ENCODE measurements at places on chromosomes 1 and 21. TPM values are rescaled to one million over a fixed set of nuclear protein-coding genes. Genes with fewer than 3 reads are reported as not detected.

DNA sequence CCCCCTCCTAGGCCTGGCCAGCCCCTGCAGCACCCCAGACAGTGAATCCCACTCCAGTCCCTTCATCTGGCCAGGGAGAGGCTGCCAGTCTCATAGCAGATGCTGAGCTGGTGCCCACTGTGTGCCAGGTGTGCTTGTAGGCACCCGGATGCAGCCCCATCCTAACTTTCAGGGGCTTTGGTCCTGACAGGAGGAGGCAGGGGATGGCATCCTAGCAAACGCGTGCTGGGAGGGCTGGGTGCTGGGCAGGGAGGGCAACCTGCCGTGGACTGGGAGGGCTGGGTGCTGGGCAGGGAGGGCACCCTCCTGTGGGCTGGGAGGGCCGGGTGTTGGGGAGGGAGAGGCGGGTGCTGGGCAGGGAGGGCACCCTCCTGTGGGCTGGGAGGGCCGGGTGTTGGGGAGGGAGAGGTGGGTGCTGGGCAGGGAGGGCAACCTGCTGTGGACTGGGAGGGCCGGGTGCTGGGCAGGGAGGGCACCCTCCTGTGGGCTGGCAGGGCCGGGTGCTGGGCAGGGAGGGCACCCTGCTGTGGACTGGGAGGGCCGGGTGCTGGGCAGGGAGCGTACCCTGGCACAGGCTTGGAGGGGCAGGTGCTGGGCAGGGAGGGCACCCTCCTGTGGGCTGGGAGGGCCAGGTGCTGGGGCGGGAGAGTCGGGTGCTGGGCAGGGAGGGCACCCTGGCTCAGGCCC is 35.3 kb downstream of the SLC19A1 start:
- DNase-seq = no peak

GRCh38 chr1:1310476-1311053 is 2.2 kb downstream of the PUSL1 start:
- DNase-seq = no peak

- no peak for DNase-seq
Observed at GRCh38 chr1:211353562-211354212, 27.1 kb downstream of the TRAF5 start.

DNA sequence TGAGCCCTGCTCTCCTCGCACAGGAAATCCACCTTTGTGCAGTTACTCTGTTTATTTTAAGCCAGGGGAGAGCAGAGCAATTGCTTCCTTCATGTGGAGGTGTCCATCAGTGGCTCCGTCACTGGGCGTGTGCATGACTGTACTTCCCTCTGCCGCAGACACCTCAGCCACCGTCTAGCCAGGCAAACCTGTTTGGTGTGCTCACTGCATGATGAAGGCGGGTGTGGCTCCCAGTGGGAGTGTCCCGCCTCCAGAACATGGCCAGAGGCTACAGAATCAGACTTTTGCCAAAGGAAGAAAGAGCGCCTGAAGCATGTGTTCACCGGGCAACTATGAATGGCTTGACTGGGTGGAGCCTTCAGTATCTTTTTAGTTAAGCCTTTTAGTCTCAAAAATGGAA is 26.1 kb upstream of the LAMC2 start:
- no peak for DNase-seq

- DNase-seq = no peak
Observed at GRCh38 chr1:168977618-168978017, 128.9 kb upstream of the ATP1B1 start.

GRCh38 chr1:198909973-198910372 is 271.1 kb downstream of the PTPRC start:
- no peak for DNase-seq

DNA sequence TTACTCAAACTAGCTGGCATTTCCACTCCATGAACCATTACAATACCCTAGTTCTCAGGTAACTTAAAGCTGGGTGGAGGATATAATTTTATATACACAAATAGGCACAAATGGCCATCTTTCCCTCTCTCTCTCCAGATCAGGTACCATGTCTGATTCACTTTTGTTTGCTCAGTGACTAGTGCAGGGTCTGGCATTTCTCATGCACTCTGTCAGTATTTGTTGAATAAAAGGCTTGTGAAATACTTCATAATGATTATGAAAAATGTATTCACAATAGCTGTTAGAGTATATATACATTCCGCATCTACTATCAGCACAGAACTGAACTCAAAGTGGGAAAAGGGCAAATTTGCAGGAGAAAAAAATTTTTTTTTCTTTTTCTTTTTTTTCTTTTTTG is 510.2 kb upstream of the USP24 start:
- no peak for DNase-seq

DNA sequence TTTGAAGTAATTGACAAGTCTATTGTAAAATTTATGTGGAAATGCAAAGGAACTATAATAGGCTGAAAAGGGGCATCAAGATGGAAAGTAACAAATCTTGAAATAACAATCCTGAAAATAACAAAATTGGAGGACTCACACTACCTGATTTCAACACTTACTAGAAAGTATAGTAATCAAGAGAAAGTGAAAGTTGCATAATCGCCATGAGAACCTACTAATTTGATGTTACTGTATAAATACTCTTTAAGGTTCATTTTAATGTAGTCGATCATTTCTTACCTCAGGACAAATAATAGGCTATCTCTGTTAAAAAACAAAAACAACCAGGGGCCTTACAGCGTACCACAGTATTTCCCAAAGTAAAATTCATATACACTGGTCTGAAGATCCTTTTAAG is 71.7 kb downstream of the EDEM3 start:
- DNase-seq = no peak

- DNase-seq = no peak
Observed at GRCh38 chr1:118900643-118901440, 87.3 kb downstream of the TBX15 start.

- DNase-seq = peak; percentile 51
Observed at GRCh38 chr1:27001570-27002360, 8.3 kb downstream of the TRNP1 start.

GRCh38 chr1:174190691-174191199 is 31.4 kb downstream of the RABGAP1L start:
- no peak for DNase-seq

- DNase-seq = peak; percentile 42
Observed at GRCh38 chr1:85275701-85276214, 674 bp downstream of the BCL10 start.

- DNase-seq = no peak
Observed at GRCh38 chr1:30437059-30437576, 286.3 kb downstream of the MATN1 start.

Gene PCAT6
- total RNA-seq = not detected

Gene SPRR2E
- 16.7 TPM for total RNA-seq

Gene MATN1
- 1.4 TPM for total RNA-seq

Gene GPR37L1
- total RNA-seq = not detected

Gene BEND5
- 12.5 TPM for total RNA-seq

Gene ITGB2
- total RNA-seq = 22.5 TPM

Gene ZBTB8B
- 0.10 TPM for total RNA-seq

Gene CR1L
- total RNA-seq = 1.6 TPM

Gene TSEN15
- total RNA-seq = 25.3 TPM

Gene RHBDL2
- 2.2 TPM for total RNA-seq

Gene CLCA2
- total RNA-seq = 32.0 TPM
